Stimulated activated CD8-positive, alpha-beta memory T cell treated with anti-CD3 and anti-CD28 coated beads, Interleukin-15, amount 100 ng/mL, for 24 hours (primary cell): ENCODE measurements at places on chromosomes 2 and 18.

- DNase-seq, result no peak
These were observed 133.7 kb upstream of the ZFP36L2 start for GRCh38 chr2:43360137-43360536.

DNA sequence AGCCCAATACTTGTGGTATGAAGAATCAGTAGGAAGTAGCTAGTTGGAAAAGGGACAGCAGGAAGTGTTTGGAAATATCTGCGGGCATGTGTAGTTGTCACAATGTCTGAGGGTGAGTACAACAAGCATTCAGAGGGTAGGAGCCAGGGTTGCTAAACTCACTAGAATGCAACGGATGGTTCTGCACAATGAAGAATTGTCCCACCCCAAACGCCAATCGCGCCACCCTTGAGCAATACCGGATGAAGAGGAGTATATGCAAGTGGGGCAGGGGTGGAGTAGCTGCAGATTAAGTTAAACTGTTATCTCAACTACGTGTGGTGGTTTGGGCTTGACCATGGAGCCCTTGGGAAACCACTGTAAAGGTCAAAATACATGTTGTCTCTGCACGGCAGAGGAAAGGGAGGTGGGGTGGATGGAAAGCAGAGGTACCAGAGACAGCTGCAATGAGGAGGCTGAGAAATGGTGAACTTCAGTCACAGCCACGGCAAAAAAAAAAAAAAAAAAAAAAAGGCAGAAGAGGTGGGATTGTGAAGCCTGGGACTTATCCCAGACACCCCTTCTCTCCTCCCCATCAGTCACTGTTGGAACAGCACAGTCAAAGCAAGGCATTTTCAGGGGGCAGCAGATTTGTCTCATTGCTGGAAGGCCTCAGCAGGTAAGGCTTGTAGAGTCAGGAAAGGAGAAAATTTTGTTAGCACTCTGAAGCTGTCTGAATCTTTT is 5.2 kb downstream of the CCL20 start:
- no peak for DNase-seq

GRCh38 chr2:136206613-136207012 is 88.7 kb upstream of the CXCR4 start:
- no peak for DNase-seq

DNA sequence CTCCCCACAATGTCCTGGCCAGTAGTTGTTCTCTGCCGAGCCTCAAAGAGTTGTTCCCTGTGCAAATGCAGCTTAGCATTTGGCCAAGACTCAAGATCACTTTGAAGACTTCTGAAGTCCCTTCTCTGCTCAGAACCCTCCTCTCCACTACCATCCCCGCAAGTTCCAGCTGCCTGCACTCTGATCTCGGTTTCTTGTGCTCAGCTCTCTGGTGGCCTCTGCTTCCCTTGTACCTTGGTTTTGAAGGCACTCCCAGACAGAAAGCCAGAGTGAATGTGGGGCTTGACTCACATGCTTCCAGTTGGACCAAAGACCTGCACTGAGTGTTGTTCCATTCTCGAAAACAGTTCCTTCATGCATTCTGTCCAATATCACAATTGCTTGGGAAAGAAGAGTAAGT is 28.6 kb downstream of the CRACDL start:
- no peak for DNase-seq

DNA sequence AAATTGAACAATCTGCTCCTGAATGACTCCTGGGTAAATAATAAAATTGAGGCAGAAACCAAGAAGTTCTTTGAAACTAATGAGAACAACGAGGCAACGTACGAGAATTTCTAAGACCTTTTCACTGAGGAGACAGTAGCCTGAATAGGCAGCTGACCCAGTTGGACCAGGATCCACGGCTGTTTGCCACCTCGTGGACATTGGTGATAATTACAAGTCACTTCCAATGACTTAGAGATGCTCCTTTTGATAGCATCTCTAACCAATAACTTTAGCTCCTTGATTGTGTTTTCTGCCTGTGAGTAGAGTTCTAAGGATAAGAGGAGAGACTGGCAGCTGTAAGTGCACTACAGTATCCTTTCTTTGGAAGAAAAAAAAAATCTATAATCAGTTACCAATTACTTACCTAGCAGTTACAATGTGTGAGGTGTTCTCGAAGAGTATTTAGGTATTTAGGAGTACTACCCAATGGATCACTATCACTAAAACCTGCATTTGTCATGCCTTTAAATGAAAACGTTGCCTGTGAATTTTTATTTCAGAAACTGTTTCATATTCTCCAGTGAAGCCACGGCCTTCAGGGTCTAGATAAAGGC is 31.3 kb upstream of the CNTNAP5 start:
- no peak for DNase-seq

- DNase-seq, result no peak
These were observed 366.2 kb upstream of the ID2 start for GRCh38 chr2:8315531-8316165.

DNA sequence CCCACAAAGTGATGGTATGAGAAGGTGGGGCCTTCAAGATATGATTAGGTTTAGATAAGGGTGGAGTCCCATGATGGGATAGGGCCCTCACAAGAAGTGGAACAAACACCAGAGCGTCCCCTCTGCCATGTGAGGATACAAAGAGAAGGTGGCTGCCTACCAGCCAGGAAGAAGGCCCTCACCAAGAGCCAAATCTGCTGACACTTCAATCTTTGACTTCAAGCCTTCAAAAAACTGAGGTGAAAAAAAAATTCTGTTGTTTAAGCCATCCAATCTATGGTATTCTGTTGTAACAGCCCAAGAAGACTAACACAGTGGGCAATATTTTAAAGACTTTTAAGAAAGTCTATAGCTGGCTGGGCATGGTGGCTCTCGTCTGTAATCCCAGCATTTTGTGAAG is 522.1 kb downstream of the NRXN1 start:
- DNase-seq, result no peak

DNA sequence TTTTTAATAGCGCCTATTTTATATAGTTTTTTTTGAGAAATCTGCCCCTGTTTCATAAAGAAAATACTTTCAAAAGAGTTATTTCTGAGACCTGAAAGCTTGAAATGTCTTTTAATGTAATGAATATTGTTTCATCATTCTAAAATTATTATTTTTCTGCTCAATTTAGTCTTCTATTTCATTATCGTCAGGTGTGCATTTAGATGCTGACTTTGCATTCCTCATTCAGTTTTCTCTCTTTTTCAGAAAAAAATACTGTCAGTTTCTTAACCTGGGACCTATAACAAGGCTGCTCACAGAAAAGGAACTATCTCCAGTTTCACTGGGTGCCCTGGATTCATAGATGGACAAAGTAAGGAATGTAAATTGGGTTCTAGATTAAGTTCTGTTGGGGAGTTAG is 1631.7 kb downstream of the SUCLG1 start:
- DNase-seq, result no peak

DNA sequence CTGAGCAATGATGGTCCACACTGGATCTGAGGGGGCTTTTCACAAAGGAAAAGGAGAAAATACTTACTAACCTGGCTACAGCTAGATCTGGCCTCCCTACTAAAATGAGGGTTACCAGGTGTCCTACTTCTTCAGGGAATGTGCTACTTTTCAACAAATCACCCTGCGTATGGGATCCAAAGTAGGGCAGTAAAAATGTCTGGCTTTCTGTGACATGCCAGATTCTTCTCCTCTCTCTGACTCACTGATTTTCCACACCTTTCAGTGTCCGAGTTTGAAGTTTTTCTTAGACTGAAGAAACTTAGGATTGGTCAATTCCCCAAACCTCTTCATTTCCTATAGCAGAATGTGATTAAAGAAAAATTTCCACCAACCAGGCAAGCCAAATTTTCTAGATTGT is 71.2 kb downstream of the SLC8A1 start:
- no peak for DNase-seq
